WTC11 (cell line): ENCODE measurements at places on chromosomes 5 and 9.

- DNase-seq, result no peak
Observed at GRCh38 chr9:105900123-105900522, 205.8 kb downstream of the TMEM38B start.

GRCh38 chr5:148965511-148966265 is 97.2 kb downstream of the SH3TC2 start:
- DNase-seq, result no peak

DNA sequence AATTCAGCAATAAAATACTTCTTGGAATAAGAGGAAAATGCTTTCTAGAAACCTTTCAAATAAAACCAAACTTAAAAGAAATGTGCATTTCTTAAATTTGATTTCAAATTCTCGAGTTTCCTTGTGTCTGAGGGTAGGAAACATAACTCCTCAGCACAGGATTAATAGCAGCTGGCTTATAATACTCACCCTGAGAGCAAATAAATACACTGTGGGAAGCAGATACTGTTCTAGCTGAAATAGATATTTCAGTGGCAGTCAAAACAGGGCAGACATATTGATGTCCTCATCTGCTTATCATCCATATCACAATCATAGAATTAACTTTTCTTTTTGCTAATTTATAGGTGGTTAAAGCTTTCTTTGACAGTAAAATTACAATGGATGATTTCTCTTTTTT is 24.1 kb upstream of the FEM1C start:
- DNase-seq, result no peak

- no peak for DNase-seq
Observed at GRCh38 chr5:155834271-155834975, 492.5 kb upstream of the SGCD start.

- no peak for DNase-seq
Observed at GRCh38 chr5:111248571-111248970, 24.4 kb downstream of the CAMK4 start.

- DNase-seq, result no peak
Observed at GRCh38 chr5:120806202-120806601, 342.1 kb downstream of the PRR16 start.

DNA sequence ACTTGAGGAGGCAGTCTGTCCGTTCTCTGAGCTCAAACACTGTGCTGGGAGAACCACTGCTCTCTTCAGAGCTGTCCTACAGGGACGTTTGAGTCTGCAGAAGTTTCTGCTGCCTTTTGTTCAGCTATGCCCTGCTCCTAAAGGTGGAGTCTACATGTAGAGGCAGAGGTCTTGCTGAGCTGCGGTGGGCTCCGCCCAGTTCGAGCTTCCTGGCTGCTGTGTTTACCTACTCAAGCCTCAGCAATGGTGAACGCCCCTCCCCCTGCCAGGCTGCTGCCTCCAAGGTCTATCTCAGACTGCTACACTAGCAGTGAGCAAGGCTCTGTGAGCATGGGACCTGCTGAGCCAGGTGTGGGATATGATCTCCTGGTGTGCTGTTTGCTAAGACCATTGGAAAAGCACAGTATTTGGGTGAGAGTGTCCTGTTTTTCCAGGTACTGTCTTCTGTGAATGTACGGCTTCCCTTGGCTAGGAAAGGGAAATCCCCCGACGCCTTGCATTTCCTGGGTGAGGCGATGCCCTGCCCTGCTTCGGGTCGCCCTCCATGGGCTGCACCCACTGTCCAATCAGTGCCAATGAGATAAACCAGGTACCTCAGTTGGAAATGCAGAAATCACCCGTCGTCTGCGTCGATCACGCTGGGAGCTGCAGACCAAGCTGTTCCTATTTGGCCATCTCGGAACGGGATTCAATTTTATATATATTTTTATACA is 58.5 kb downstream of the CNTRL start:
- DNase-seq, result peak; percentile 68

DNA sequence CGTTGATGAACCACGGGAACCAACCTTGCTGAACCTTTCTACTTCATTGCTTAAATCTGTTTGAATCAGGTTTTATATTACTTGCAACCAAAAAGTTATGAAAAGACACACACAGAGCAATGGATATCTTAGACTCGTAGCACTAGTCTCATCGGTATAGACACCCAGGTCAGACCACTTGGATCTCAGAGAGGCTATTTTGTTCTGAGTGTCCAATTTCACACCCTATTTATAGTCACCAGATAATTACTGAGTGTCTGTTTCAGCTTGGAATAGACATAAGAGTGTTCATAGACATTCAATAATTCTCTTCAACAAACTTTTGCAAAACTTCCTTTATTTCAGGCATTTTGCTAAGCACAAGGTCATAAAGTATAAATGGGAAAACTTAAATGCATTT is 145.4 kb upstream of the EGFLAM start:
- DNase-seq, result no peak

DNA sequence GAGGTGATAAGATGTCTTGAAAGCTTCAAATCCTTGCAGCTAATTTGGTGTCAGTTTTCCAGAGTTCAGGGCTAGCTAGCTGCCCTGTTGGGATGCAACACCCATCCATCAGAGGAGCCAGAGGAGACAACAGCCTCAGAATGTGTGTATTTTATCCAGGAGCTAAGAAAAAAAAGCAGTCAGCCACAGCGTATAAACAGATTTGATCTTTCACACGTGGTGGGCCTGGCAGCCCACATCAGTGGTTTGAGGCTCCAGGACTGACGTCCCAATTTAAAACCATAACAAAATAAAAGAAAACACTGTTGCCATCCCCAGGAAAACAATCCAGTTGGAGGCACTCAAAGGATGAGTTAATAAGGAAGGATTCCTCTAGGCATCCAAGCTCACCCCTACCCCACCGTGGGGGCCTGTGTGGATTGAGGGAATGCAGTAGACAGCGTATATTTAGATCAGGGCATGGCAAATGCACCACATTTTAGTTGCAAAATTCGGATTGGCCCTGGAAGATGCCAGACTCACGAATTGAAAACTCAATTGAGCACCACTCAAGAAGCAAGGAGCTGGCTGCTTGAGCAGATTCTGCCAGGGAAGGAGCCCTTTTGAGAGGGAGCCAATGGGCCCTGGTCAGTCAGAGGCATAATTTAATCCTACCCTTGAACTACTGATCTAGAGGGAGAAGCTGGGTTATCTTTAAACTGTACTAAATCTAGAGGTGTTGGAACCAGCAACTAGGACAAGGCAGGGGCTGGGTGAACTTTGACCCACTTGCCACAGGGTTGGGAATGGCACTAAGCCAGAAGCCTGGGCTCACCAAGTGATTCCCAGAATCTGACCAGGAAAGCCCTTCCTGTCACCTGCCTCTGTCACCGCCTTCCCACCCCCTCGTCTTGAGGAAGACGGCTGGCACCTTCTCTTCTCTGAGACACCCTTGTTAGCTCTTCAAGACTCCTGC is 17.5 kb downstream of the ADRA1B start:
- no peak for DNase-seq

- DNase-seq, result no peak
Observed at GRCh38 chr5:24788829-24789514, 144.2 kb upstream of the CDH10 start.

DNA sequence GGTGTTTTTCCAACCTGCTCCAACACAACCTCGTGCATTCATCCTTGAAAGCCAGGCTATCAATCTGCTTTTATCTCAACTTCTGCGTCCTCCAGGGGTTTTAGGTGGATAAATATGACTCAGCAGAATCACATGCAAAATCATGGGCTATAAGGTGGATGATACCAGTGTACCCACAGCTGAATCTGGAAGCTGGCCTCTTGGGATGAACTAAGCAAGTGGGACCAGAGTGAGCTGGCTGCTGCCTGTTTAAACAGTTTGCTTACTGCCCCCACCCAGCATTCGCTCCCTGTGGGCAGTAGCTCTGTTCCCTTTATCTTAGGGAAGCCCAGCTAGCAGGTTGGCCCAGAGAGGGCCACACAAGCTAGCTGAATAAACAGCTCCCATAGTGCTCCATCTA is 194.0 kb downstream of the CRB2 start:
- DNase-seq, result no peak

GRCh38 chr9:130237763-130238524 is 27.6 kb upstream of the HMCN2 start:
- DNase-seq, result no peak
